ENCODE measurements at places on chromosomes 12 and 14. TPM values are rescaled to one million over a fixed set of nuclear protein-coding genes. Genes with fewer than 3 reads are reported as not detected.

DNA sequence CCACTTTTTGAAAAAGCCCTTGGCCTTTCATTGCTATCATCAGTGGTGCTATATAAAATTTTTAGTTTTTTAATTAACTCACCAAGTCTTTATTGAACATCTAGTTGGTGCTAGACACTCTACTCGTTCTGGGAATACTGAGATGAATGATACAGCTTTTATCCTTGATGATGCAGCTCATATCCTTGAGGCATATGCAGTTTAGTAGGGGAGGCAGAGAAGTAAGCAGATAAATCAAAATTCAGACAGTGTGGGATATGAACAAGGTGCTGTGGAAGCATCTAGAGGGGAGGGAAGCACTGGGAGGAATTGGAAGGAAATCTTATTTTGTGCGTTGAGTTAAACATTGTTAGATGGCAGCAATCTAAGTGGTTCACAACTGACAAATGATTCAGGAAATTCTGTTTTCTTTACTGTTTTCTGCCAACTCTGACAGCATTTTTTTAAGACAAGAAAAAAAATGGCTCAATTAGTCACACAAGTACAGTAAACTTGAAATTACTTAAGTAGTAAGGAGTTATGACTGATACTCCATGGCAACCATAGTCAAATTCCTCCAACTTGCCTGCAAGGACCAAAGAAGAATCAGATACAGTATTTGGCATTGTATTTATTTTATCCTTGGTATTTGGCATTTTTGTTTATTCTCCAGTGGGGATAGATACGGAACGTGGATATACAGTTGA, 119.2 kb downstream of the TMTC2 start:
- H3K36me3 ChIP-seq, result no peaks in the 10 kb centered on the region
- no peak overlapping the region for H3K27ac ChIP-seq
- DNase-seq, result peak; percentile 72
- H3K27me3 ChIP-seq, result no peaks in the 10 kb centered on the region

DNA sequence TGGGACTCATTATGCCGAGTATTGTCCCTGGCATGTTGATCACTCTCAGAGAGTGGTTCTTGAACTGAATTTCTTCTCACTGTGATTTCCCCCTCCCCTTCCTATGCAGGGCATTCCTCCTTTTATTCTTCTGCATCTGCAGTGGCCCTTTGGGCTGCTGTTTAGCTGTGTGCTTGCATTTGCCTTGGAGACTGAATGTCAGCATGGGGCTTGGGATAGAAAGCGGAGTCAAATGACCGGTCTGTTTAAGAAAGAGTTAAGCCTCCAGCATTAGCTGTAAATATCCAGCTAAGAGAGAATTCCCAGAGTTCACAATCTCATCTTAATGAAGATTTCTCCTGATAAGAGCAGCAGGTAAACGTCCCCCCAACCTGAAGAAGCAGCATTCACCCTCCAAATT, 65.6 kb upstream of the RMST start:
- no peak for DNase-seq
- H3K36me3 ChIP-seq, result no peaks in the 10 kb centered on the region
- H3K27ac ChIP-seq, result no peak overlapping the region
- no peaks in the 10 kb centered on the region for H3K27me3 ChIP-seq
- H3K4me3 ChIP-seq, result no peak overlapping the region

DNA sequence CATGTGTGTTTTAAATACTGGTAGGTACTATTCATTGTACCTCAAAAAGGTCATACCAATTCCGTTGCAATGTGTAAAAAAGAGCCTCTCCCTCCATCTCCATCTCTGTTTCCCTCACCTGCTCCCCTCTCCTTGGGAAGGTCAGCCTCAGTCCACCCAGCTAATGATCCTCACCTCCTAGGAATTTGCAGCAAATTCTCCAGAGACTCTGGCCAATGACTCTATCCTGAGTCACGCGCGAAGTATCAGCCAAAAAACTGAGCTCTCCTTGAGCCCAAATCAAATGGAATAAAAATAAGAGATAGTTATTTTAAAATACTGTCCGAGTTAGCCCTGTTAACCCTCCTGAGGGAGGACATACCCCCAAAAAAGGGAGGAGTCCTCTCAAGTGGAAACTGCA, 148.4 kb downstream of the DPF3 start:
- peak overlapping the region; percentile 96 for H3K27ac ChIP-seq
- peaks cover 35% of the 10 kb centered on the region for H3K4me1 ChIP-seq
- peak overlapping the region; percentile 48 for H3K4me3 ChIP-seq
- no peaks in the 10 kb centered on the region for H3K27me3 ChIP-seq
- peak; percentile 93 for DNase-seq

GRCh38 chr12:92363295-92364146, 217.9 kb upstream of the BTG1 start:
- peak overlapping the region; percentile 45 for H3K4me3 ChIP-seq
- no peaks in the 10 kb centered on the region for H3K36me3 ChIP-seq
- DNase-seq, result peak; percentile 54
- no peaks in the 10 kb centered on the region for H3K27me3 ChIP-seq

- H3K27me3 ChIP-seq, result no peaks in the 10 kb centered on the region
- peak; percentile 89 for DNase-seq
- H3K27ac ChIP-seq, result peak overlapping the region; percentile 80
- peaks cover 44% of the 10 kb centered on the region for H3K4me1 ChIP-seq
- H3K4me3 ChIP-seq, result no peak overlapping the region
- no peaks in the 10 kb centered on the region for H3K36me3 ChIP-seq
Observed at GRCh38 chr14:61076556-61076955, 95.5 kb downstream of the SLC38A6 start.

The CAPZA3 gene
- not detected for total RNA-seq

The SPIC gene
- total RNA-seq, result not detected

The ZC2HC1C gene
- 5.3 TPM for total RNA-seq

The ATP5MC2 gene
- 257 TPM for total RNA-seq
